ENCODE measurements at places on chromosomes 6 and 20.

GRCh38 chr20:43727980-43728590, 1.3 kb upstream of the GTSF1L start:
- DNase-seq = no peak

DNA sequence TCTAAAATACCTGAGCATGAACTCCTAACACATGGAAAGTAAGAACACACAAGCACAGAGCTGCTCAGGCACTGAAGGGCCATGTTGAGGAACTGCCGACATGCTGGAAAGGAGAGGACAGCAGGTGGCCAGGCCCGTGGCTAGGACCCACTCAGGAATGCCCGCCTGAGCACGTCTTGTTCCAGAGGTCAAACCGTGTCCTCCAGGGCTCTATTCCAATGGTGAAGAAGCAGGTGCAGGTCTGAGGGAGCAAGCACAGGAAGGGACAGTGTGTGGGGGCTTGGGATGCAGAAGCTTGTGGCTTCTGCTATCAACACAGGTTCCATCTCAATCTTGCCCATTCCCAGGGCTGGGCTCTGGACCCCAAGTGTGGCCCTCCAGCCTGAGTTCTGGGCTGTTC, 20.7 kb downstream of the CST9L start:
- DNase-seq = no peak

GRCh38 chr6:75621846-75622245, 20.2 kb downstream of the SENP6 start:
- no peak for DNase-seq

GRCh38 chr6:38512211-38512610, 127.5 kb downstream of the BTBD9 start:
- no peak for DNase-seq

- peak; percentile 66 for DNase-seq
These were observed 10.3 kb upstream of the TULP1 start for GRCh38 chr6:35522660-35523658.

GRCh38 chr6:135505648-135506047, 8.1 kb upstream of the AHI1 start:
- no peak for DNase-seq

DNA sequence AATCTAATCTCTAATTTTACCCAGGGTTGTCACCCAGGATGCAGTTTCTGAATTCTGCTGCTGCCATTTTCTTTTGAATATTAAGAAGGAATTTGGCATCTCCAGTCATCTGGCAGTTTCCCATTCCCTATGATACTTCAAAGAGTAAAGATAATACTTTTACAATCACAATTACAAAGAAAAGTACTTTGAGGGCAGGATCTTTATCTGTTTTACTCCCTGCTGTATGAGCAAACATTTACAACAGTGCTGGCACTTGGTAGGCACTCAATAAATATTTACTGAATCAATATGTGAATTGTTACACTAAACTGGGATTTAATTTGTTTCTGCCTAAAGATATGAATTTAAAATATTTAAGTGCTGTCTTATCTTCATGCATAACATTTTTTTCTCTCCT, 224.9 kb downstream of the EPHA7 start:
- DNase-seq = no peak

- DNase-seq = peak; percentile 38
These were observed 2.0 kb downstream of the MYB start for GRCh38 chr6:135183002-135183531.

GRCh38 chr6:158879180-158879579, 60.0 kb upstream of the EZR start:
- DNase-seq = no peak

- no peak for DNase-seq
These were observed 9.4 kb downstream of the TLDC2 start for GRCh38 chr20:36885356-36885755.

- no peak for DNase-seq
These were observed 284.4 kb upstream of the RNF24 start for GRCh38 chr20:4299773-4300172.

DNA sequence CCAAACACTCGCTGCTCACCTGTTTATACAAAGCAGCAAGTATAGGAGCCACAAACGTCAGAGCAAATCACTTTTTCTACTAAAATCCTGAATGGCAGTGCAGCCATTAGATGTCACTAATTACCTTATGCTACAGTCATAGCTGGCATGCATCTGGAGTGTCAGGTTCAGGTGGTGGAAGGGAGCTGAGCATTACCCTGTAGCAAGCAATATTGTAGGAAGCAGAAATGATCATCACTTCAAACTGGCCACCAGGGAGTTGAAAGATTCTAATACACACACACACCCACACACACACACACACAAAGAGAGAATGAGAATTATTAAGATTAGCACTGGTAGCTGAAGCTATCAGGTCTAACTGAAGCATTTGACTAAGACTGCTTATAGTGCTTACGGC, 75.8 kb downstream of the EFHC1 start:
- DNase-seq = no peak

GRCh38 chr6:36615018-36615761, 21.0 kb downstream of the SRSF3 start:
- DNase-seq = no peak

- DNase-seq = no peak
These were observed 687.9 kb upstream of the CITED2 start for GRCh38 chr6:140062043-140063020.

GRCh38 chr6:107718341-107718740, 105.8 kb downstream of the SCML4 start:
- DNase-seq = no peak

DNA sequence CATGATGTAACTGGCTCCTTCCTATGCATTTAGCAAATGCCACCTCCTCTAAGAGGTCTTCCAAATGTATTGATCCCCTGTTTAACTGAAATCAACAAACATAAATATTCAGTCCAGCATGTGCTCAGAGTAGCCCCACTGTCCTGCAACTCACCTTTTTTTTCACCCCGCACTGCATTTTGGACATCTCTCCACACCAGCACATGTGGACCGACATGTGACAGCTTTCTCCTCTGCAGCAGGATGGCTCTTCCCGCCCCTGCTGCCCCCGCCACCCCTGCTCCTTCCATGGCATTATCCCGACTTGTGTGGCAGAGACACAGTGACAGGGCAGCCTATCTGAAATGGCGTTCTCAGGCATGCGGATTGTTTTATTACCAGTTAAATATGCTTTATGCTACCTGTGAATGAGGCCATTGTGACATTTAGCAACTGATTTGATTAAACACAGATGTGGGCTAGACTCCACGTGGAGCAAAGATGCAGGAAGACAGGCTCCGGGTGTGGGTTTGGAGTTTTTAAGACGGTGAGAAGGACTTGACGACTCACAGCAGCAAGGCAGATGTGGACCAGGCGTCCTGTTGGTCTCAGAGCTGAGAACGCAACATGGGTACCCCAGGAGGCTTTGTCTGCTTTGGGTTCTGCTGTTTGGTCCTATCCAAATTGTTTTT, 161.2 kb downstream of the EYA2 start:
- no peak for DNase-seq

DNA sequence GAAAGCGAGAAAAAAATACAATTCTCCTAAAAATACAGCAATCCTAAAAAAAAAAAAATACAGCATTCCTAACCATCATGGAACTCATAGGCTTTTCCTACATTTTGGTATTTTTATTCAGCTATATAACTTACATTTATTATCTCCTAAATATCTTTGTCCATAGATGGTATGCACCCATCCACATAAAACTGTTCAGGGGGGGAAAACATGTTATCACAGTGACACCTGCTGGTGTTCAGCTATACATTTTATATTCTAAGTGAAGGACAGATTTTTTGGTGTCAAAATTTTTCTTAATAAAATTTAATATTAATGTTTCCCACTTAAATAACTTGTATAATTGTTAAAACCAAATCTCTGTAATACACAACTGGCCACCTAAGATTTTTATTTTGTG, 58.0 kb downstream of the BLOC1S5 start:
- DNase-seq = no peak

- DNase-seq = no peak
These were observed 6.0 kb downstream of the TMEM30A start for GRCh38 chr6:75278474-75279077.

GRCh38 chr6:9699888-9700287, 715.0 kb downstream of the TFAP2A start:
- DNase-seq = no peak

DNA sequence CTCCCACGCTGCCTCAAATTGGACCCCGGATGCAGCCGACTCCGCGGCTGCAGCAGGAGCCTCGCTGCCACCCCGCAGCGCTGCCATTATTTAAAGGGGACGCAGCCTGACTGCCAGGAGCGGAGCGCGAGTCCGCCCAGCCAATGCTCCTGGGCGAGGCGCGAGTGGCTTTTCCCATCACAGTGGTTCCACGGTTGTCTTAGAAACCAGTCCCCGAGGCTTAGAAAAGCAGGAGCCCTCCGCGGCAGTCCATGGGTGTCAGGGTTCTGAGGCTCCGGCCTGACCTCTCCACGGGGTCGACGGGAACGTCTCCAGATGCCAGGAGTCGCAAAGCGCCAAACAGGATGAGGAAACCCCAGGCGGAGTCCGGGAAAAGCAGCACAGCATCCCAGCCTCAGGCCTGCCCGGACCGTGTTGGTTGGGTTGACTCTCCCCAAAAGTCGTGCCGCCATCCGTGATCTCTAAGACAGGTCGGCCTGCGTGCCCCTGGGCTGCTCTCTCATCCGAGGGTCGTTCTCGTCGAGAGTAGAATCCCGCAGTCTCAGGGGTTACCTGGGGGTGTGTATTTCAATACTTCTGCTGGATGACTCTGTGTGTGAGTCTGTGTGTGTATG, 975.8 kb upstream of the DEFB115 start:
- DNase-seq = no peak

DNA sequence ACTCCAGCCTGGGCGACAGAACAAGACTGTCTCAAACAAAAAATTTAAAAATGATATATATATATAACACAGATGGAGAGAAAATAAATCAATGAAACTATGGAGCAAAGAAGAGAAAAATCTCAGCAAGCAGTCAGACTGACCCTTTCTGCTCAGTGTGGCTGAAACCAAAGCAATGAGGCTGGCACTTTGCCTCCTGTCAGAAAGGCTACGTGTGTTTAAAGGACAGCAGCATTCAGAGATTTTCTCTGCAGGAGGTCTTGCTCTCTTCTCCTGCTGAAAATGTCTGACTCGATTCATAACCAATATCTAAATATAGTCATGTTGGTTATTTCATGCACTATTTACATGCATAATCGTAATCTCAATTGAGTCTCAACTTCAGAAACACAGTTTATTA, 527.0 kb upstream of the JARID2 start:
- no peak for DNase-seq

DNA sequence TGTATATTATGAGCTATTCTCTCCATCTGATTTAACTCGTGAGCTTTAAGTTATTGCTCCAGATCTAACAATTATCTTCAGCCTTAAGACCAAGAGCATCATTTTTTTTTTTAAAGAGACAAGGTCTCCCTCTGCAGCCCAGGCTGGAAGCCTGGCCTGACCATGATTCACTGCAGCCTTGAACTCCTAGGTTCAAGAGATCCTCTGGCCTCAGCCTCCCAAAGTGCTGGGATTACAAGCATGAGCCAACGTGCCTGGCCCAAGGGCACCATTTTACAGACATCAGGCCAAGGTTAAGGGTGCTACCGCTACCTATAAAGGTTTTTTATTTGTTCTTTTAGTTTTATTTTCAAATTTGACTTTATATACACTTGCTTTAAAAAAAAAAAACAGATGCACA, 2.3 kb downstream of the SUPT3H start:
- no peak for DNase-seq

DNA sequence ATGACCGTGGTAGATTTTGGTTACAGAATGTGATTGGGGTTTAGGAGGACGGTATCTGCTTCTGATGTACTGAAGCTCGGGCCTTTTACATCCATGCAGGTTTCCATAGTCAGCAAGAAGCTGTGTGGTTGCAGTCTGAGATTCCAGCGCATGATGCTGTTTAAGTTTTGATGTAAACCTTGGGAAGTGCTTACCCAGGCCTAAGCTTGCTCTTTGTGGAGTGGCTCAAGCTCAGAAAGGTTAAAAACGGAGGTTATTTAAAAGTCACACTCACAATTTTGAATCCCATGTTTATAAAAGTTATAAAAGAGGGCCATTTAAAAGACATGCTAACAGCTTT, 121.4 kb downstream of the TIAM2 start:
- no peak for DNase-seq

GRCh38 chr20:9626357-9626756, 112.0 kb downstream of the LAMP5 start:
- no peak for DNase-seq

DNA sequence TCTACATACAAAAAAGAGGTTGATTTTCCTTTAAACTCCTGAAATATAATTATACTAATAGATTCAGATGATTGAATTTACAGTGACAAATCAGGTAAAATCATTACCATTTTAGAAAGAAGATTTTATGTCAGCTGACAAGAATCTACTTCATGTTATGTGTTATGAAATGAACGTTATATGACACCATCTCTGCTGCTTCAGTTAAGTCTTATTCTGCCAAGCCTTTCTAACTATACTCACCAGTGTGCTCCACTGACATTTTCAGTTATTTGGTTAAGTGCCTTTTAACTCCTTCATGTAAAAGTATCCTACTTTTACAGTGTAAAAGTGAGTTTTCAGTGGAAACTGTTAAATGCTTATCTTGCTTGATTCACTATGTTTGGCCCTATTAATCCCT, 80.4 kb downstream of the RWDD2A start:
- no peak for DNase-seq

DNA sequence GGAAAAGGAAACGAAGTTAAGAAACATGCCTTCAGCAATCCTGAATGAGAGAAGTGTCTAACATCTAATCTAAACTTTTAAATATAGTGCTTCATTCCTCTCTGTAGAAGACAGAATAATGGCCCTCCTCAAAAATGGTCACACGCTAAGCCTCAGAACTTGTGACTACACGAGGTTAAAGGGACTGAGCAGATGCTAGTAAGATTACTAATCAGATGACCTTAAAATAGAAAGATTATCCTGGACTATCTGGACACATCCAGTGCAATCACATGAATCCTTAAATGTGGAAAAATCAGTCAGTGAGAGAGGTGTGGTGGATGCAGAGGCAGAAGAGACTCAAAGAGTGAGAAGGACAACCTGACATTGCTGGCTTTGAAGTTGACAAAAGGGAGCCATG, 126.1 kb downstream of the TBX18 start:
- no peak for DNase-seq

- no peak for DNase-seq
These were observed 1.2 kb downstream of the SLC2A4RG start for GRCh38 chr20:63740627-63741353.

GRCh38 chr6:20710341-20710740, 176.1 kb downstream of the CDKAL1 start:
- DNase-seq = no peak

- DNase-seq = peak; percentile 60
These were observed 93.7 kb upstream of the PRDM1 start for GRCh38 chr6:105992315-105992961.

GRCh38 chr20:61360296-61360695, 108.2 kb downstream of the CDH4 start:
- no peak for DNase-seq

GRCh38 chr6:4940416-4940815, 63.4 kb downstream of the RPP40 start:
- DNase-seq = no peak

DNA sequence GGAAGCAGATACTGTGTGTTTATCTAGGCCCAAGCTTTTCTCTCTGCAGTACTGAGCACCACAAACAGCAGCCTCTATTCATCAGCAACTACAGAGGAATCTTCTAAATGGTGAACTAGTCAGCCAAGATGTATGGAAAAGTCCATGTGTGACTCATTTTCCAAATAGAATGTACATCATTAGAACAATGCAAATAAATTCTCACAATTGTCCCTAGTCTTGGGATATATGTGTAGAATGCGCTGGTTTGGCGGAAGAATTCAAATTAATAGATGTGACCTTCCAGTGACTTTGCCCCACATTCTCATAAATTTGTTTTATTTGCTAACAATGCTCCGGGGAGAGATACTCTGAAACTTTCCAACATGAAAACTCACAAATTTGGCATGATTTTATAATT, 436.2 kb downstream of the CBLN4 start:
- DNase-seq = no peak
